Stimulated activated CD8-positive, alpha-beta memory T cell treated with anti-CD3 and anti-CD28 coated beads, Interleukin-7, amount 100 ng/mL, for 1 hour (primary cell): ENCODE measurements at places on chromosomes 2 and 18.

DNA sequence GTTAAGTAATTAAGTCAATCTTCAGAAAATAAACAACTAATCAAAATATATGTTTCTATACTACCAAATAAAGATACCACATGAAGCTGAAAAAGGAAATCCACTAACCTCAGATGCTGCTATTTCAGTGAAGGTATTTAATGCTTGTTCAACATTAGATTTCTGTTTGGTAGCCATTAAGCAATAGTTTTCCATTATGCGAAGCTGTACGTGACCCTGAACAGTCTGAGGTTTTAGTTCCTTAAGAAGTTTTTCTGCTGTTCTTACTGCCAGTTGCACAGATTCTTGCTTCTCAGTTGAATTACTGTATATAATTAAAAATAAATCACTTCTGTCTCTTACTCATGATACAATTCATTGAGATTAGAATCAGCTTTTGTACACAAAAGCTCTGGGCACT, 65.4 kb downstream of the TTC21B start:
- DNase-seq, result no peak

- no peak for DNase-seq
These were observed 26.2 kb upstream of the SNORC start for GRCh38 chr2:232843834-232844233.

GRCh38 chr18:65288908-65289307, 461.9 kb upstream of the CDH7 start:
- DNase-seq, result no peak

- no peak for DNase-seq
These were observed 134.8 kb upstream of the SERPINE2 start for GRCh38 chr2:224173933-224174332.

- no peak for DNase-seq
These were observed 119.0 kb upstream of the MGAT5 start for GRCh38 chr2:134134827-134135226.

- no peak for DNase-seq
These were observed 124.7 kb downstream of the MREG start for GRCh38 chr2:215888680-215889079.

GRCh38 chr2:158115202-158115767, 13.6 kb downstream of the UPP2 start:
- no peak for DNase-seq
